ENCODE measurements at places on chromosomes 5 and 9.

DNA sequence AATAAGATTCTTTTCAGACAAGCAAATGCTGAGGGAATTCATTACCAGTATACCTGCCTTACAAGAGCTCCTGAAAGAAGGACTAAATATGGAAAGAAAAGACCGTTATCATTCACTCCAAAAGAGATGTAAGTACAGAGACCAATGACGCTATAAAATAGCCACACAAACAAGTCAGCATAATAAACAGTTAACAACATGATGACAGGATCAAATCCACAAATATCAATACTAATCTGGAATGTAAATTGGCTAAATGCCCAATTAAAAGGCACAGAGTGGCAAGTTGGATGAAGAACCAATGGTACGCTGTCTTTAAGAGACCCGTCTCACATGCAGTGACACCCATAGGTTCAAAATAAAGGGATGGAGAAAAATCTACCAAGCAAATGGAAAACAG is 349.6 kb upstream of the MPDZ start:
- no peak for DNase-seq

- no peak for DNase-seq
Measured at GRCh38 chr9:35937227-35937626, 20.7 kb downstream of the OR2S2 start.

DNA sequence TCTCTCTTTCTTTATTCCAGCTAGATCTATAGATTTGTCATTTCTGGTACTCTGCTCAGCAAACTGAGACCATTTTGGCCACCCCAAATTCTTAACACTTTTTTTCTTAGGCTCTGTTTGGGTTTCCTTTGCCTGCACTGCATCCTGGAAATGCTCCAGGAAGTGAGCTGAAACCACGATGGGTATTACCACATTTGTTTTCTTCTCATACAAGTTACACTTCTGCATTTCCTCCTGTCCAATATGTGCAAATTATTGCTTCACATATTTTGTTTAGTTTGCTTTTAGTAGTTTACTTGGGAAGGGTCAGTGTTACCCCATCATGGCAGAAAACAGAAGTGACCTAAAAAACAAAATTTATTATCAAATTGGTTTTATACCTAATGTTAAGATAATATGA is 498.6 kb upstream of the GRIN3A start:
- no peak for DNase-seq

DNA sequence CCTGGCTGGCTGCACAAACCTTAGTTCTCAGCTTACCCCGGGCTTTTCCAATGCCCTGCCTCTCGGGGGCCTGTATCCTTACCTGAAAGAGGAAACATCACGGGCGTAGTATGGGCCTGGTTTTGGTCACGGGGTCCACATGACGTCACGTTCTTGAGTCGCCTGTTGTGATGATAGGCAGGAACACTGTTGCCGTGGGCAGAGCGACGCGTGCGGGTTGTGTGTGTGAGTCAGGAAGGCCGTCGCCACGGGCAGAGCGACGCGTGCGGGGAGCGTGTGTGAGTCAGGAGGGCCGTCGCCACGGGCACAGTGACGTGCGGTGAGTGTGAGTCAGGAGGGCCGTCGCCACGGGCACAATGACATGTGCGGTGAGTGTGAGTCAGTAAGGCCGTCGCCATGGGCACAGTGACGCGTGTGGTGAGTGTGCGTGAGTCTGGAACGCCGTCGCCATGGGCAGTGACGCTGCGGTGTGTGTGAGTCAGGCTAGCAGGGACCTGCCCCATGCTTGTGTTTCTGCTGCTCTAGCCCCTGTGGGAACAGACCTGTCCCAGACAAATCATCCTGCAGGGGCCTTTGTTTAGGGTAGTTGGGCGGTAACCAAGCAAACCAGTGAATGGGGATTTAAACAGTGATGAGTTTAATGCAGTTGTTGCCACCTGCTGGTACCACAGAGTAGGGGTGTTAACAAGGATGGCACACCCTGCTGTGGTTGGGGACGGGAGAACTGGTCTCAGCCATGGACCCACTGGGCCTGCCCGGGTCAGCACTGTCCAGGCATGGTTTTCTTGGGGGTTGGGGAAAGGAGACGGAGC is 19.8 kb downstream of the TRIP13 start:
- no peak for DNase-seq

DNA sequence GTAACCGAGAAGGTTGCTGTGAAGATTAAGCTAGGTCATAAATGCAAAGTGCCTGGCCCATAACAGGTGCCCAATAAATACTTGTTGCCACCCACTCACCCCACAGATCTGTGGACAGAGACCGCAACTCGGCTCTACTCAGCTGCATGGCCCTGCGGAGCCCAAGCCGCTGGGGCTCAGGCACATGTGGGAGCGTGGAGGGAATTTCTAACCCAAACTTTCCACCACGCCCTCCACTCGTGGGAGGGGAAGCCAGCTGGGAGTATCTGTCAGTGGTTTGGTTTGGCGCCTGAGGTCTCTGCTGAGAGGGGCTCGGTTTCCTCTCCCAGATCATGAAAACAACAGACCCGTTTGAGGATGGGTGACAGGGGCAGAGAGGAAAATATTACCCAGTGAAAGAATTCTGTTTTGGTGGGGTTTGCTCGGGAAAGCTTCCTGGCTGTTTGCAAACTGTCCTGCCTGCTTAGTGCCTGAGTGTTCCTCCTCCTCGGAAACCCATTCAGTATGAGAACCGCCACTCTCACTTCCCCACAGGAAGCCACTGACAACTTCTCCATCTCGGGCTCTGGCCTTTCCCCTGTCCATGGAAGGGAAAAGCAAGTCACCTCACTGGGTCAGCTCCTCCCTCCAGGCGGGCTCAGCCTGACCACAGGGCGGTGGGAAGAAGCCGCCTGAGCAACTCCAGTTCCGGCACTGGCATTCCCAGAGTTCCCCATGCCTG is 60.1 kb downstream of the RGS3 start:
- DNase-seq: no peak

GRCh38 chr5:58012102-58012501 is 447.8 kb downstream of the PLK2 start:
- DNase-seq: no peak

- DNase-seq: no peak
Measured at GRCh38 chr9:131744171-131744719, 4.4 kb upstream of the RAPGEF1 start.

GRCh38 chr9:136527131-136527530 is 18.7 kb downstream of the NOTCH1 start:
- DNase-seq: no peak

DNA sequence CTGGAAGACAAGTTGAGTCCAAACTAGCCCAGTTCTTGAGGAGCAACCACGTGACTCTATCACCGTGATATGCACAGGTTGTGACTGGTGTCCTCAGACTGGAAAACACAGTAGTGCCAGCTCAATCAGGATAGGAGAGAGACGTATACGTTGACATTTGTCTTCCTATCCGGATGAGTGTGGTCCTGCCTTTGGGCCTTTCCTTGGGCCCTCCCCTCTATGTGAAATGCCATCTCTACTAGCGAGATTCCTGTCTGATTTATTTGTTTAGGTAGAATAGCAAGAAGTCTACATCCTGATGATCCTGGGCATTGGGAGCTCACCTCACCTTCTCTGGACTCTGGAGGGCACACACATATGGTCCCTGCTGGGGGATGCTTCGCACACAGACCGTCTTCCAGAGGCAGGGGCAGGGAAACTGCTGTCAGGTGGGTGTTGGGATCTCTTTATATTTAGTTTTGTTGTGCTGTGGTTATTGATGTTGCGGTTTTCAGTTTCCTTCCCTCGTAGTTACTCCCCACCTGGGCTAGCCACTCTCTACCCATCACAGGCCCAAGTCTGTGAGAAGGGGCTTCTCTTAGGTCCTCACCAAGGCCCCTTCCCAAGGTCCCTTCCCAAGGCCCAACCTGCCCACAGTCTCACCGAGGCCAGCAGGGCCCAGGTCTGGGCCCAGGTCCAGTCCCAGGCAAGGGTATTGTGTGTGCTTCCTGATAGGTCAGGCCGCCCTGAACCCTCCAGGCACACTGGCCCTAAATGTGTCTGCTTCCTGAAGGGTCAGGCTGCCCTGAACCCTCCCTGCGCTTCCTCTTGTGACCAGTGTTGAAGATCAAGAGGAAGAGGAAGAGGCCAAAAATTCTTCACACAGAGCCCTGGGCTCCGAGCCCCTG is 19.0 kb upstream of the SPINK4 start:
- DNase-seq: no peak

DNA sequence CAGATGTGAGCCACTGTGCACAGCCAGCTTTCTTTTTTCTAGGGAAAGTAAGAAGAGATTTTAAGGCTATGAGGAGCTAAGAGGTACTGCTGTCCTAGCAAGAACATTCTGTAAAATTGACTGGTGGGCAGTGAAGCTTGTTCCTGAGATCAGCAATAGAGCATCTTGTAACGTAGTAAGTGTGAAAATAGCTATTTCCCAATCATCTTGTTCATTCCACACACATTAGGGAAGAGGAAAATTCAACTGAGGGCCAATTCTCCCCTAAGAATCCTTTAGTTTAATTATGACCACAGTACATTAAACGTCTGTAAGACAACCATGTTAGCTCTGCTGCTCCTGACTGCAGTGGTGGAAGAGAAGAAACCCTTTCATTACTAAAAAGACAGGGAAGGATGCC is 246.2 kb downstream of the EFNA5 start:
- DNase-seq: no peak

DNA sequence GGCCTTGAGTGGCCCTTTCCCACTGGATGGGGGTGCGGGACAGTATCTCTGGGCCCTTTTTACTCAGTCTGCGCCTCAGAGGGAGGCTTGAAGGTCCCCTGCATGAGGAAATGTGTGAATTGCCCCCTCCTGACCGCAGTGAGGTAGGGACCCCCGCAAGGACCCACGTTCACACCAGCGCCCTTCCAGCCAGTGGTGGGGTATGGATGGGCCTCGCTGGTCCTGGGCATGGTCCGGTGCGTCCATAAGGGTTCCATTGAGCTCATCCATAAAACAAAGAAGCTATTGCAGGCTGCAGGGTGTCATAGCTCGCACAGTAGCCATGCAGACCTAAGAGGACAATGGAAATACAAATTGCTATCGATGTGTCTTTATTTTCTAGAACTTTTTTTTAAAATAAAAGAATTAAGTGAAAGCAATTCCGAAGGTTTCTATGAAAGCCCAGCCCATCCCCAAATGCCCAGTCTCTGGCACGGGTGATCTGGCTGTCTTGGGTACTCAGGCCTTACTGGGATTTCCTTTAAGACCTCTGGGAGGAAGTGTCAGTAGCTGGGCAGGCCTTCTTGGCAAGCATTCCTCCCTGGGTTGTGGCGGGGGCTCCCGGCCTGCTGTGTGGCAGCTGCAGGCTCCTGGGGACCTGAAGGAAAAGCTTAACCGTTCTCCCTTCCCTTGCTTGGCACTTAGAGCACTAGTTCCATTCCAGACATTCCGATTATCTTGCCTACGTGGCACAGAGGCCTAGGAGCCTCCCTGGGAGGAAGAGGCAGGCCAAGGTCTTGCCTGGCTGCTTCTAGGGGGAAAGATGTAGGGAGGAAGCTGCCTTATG is 1.5 kb upstream of the SEMA5A start:
- DNase-seq: no peak

- DNase-seq: no peak
Measured at GRCh38 chr5:92460505-92460904, 1077.4 kb upstream of the ARRDC3 start.

Data from cerebellum (tissue), 4 donors.